Keratinocyte (primary cell): ENCODE measurements at places on chromosomes 7 and 10. TPM values are rescaled to one million over a fixed set of nuclear protein-coding genes. Genes with fewer than 3 reads are reported as not detected.
A peak's percentile ranks its signal among the peaks of the same experiment; 100 is the strongest.

INPP5A gene
- polyA plus RNA-seq = 8.7 to 18.9 TPM (median 11.2 TPM) in 3 replicates

RSPH10B gene
- 0.03 TPM in 1 of 3 replicates, not detected in the others for polyA plus RNA-seq

DPYSL4 gene
- polyA plus RNA-seq = 7.4 to 10.0 TPM (median 8.6 TPM) in 3 replicates

MALSU1 gene
- 34.2 to 67.8 TPM (median 43.1 TPM) in 3 replicates for polyA plus RNA-seq

DNA sequence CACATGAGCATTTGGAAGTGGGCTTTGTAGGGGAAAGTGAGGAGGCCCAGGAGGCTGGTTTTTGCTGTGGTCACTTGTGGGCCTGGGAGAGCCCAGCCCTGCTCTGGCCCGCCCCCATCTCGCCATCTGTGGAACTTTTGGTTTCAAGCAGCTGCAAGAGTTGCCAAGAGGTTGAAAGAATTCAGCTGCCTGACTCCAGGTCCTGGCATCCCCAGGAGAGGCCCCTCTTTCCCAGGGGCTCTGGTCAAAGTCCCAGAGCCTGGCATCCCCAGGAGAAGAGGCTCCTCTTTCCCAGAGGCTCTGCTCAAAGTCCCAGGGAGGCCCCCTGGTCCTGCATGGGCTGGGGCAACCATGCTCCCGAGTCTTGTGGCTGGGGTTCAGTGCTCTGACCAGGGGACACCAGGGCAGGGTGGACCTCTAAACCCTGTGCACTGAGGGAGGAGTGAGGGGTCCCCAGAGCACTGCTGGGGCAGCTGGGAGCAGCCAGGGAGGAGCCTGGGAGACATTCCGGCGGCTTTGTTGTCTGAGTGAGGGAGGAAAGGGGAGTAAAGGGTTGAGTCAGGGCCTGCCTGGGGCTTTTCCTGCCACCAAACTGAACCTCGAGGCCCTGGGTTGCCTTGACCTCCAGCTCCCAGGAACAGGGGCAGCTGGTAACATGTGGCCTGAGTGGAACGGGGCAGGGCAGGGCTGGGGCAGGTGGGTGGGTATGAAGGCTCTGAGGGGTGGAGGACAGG lies 27.7 kb upstream of the CSGALNACT2 start:
- no peaks in the 10 kb centered on the region for H3K27me3 ChIP-seq
- no peak for DNase-seq
- H3K27ac ChIP-seq = peak overlapping the region; percentile 24
- no peaks in the 10 kb centered on the region for H3K36me3 ChIP-seq
- H3K4me1 ChIP-seq = peaks cover 21% of the 10 kb centered on the region

GRCh38 chr10:61183967-61184366 lies 240.0 kb upstream of the RHOBTB1 start:
- H3K4me3 ChIP-seq = no peak overlapping the region
- DNase-seq = no peak
- no peaks in the 10 kb centered on the region for H3K27me3 ChIP-seq
- no peaks in the 10 kb centered on the region for H3K4me1 ChIP-seq

- no peaks in the 10 kb centered on the region for H3K27me3 ChIP-seq
- no peak for DNase-seq
- no peaks in the 10 kb centered on the region for H3K36me3 ChIP-seq
- no peak overlapping the region for H3K4me3 ChIP-seq
These were observed 421.3 kb downstream of the EXOC4 start for GRCh38 chr7:133674079-133674763.

DNA sequence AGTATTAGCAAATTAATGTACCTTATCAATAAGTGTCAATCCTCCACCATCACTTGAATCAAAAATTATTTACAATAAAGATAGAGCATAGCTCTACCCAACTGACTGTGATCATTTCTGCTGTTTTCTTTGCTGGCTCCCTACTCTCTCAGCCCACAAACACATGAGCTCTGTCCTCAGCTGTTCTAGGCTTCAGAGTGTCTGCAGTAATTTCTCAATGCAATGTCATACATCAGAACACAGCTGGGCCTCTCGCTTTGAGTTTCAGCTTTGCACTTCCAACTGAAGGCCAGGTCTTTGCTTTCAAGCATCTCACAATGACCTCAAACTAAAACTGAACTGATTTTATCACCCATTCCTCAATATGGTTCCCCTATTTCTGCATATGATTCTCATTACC lies 55.7 kb downstream of the RNF133 start:
- no peaks in the 10 kb centered on the region for H3K27me3 ChIP-seq
- DNase-seq = no peak
- no peak overlapping the region for H3K27ac ChIP-seq
- H3K4me3 ChIP-seq = no peak overlapping the region
- H3K36me3 ChIP-seq = no peaks in the 10 kb centered on the region

DNA sequence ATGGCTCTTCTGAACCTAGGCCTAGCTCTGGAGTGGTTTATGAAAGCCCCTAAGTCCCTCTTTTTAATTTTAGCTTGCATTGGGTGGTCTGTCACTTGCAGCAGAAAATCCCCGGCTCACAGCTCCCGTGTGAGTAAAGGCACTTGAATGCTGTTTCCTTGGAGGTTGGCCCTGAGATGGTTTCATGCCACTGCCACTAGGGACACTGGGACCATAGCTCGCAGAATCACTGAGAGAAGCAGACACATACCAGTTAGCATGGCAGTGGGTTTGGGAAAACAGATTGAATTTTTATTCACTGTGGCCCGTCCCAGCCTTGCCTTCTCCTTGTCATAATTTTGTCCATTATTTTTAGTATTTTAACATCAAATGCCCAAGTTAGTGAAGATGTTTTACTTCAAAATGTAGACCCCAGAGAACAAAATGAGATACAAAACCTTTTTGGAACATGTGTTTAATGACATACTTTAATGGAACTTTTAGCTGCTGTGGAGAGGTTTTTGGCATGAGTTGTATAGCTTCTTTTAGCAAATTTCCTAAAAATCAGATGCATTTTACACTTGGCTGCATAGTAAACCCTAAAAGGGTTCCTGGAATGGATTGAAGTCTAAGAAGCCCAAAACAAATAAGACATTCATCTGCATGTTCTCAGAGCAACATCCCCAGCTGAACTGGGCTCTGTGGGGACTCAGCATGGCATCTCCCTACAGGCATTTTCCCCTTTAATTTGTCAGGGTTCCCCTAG lies 259.7 kb upstream of the PITRM1 start:
- no peak overlapping the region for H3K27ac ChIP-seq
- H3K36me3 ChIP-seq = no peaks in the 10 kb centered on the region
- no peaks in the 10 kb centered on the region for H3K4me1 ChIP-seq
- no peak overlapping the region for H3K4me3 ChIP-seq
- DNase-seq = no peak
